Ascending aorta (tissue), 2 donors: ENCODE measurements at places on chromosomes 12 and 14.

DNA sequence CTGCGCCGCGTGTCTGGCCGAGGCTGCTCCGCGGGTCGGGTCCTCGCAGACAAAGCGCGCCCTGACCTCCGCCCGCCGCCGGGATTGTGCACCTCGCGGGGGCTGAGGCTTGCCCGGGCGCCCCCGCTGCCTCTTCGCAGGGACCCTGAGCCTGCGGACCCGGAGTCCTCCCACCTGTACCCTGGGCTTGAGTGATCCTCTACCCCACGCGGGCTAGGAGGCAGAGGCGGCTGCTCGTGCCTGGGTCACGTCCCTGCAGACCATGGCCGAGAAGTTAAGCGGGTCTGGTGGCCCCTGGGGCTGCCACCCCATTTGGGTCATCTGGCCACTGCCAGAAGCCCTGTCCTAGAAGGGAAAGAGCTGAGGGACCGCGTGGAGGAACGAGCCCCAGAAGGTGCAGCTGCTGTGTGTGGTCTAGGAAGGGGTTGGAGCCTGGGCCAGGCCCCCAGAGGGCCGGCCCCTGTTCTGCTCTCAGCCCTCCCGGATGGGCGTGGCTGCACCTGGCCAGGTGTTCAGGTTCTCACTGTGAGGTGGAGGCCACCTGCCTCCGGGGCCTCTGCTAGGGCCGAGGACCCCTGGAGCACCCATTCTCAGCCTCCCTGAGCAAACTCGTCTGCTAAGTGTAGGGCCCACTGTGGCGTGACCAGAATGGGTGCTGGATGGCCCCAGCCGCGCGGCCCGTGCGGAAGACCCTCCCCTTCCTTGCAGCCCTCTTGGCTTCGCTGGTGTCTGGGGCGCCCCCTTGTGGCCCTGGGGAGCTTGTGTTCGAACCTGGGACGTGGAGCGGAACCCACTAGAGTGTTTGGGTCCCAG lies 49.6 kb downstream of the LRCOL1 start:
- H3K36me3 ChIP-seq, result no peaks in the 10 kb centered on the region
- no peak for DNase-seq
- no peak overlapping the region for H3K27ac ChIP-seq
- no peaks in the 10 kb centered on the region for H3K27me3 ChIP-seq
- peaks cover 2% of the 10 kb centered on the region for H3K4me1 ChIP-seq

GRCh38 chr12:89103831-89104230 lies 248.5 kb downstream of the DUSP6 start:
- no peaks in the 10 kb centered on the region for H3K27me3 ChIP-seq
- no peak overlapping the region for H3K4me3 ChIP-seq
- no peaks in the 10 kb centered on the region for H3K4me1 ChIP-seq
- H3K27ac ChIP-seq, result no peak overlapping the region

GRCh38 chr12:26868447-26869103 lies 35.6 kb upstream of the ITPR2 start:
- H3K4me3 ChIP-seq, result no peak overlapping the region
- DNase-seq, result no peak
- H3K36me3 ChIP-seq, result no peaks in the 10 kb centered on the region
- no peak overlapping the region for H3K27ac ChIP-seq
- no peaks in the 10 kb centered on the region for H3K27me3 ChIP-seq

GRCh38 chr12:68972595-68972994 lies 39.6 kb upstream of the CPM start:
- no peaks in the 10 kb centered on the region for H3K27me3 ChIP-seq
- no peak overlapping the region for H3K4me3 ChIP-seq
- no peaks in the 10 kb centered on the region for H3K36me3 ChIP-seq
- no peak overlapping the region for H3K27ac ChIP-seq
- H3K4me1 ChIP-seq, result no peaks in the 10 kb centered on the region

DNA sequence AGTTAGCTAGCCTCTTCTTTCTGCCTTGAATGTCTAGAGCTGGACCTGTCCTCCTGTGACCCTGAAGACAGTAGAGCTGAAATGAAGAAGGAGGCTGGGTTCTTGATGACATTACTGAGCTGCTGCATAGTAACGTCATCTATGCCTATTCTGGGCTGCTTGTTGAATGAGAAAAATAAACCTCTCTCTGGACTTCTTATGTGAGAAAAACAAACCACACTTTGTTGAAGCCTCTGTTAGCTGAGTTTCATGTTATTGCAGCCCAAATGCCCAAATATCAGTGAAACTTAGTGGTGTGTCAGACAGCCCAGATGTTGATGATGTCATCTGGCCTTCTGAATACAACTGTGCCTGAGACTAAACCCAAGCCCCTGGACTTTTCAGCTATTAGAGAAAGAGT lies 67.0 kb upstream of the MAX start:
- H3K27me3 ChIP-seq, result no peaks in the 10 kb centered on the region
- no peaks in the 10 kb centered on the region for H3K36me3 ChIP-seq
- no peaks in the 10 kb centered on the region for H3K4me1 ChIP-seq
- no peak for DNase-seq
- no peak overlapping the region for H3K27ac ChIP-seq

DNA sequence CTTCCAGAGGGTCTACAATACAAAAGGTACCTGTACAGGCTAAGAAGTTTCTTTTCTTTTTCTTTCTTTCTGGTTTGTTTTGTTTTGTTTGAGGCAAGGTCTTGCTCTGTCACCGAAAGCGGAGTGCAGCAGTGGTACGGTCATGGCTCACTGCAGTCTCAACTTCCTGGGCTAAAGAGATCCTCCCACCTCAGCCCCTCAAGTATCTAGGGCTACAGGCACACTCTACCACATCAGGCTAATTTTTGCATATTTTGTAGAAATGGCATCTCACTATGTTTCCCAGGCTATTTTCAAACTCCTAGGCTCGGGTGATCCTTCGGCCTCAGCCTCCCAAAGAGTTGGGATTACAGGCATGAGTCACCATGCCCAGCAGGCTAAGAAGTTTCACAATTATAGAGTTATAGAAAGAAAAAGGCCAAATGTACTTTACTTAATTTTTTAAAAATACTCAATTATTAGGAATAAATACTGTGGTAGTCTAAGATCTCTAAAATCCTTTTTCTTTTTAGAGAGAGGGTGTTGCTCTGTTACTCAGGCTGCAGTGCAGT lies 3.0 kb upstream of the PIGH start:
- H3K36me3 ChIP-seq, result no peaks in the 10 kb centered on the region
- H3K4me3 ChIP-seq, result no peak overlapping the region
- H3K4me1 ChIP-seq, result peaks cover 4% of the 10 kb centered on the region
- no peaks in the 10 kb centered on the region for H3K27me3 ChIP-seq
- no peak for DNase-seq

DNA sequence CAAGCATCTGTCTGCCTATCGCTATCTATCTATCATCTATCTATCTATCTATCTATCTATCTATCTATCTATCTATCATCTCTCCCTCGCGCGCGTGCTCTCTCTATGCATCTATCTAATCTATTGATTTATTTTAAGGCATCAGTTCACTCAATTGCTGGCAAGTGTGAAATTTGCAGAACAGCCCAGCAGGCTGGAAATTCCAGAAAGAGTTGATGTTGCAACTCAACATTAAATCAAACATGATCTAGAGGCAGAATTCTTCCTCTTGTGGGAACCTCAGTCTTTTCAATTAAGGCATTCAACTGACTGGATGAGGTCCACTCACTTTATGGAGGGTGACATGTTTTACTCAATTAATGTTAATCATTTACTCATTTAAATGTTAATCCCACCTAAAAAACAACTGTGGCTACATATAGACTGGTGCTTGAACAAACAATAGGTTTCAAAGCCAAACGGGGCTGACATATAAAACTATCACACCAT lies 1210.8 kb downstream of the GALC start:
- DNase-seq, result no peak
- no peaks in the 10 kb centered on the region for H3K27me3 ChIP-seq
- H3K36me3 ChIP-seq, result no peaks in the 10 kb centered on the region
- no peaks in the 10 kb centered on the region for H3K4me1 ChIP-seq
- no peak overlapping the region for H3K4me3 ChIP-seq
- no peak overlapping the region for H3K27ac ChIP-seq

GRCh38 chr14:95700221-95700976 lies 13.5 kb downstream of the TCL1A start:
- no peaks in the 10 kb centered on the region for H3K27me3 ChIP-seq
- no peak for DNase-seq
- H3K4me1 ChIP-seq, result no peaks in the 10 kb centered on the region
- no peaks in the 10 kb centered on the region for H3K36me3 ChIP-seq
- H3K27ac ChIP-seq, result no peak overlapping the region
